ENCODE measurements at places on chromosomes 3 and 15.

DNA sequence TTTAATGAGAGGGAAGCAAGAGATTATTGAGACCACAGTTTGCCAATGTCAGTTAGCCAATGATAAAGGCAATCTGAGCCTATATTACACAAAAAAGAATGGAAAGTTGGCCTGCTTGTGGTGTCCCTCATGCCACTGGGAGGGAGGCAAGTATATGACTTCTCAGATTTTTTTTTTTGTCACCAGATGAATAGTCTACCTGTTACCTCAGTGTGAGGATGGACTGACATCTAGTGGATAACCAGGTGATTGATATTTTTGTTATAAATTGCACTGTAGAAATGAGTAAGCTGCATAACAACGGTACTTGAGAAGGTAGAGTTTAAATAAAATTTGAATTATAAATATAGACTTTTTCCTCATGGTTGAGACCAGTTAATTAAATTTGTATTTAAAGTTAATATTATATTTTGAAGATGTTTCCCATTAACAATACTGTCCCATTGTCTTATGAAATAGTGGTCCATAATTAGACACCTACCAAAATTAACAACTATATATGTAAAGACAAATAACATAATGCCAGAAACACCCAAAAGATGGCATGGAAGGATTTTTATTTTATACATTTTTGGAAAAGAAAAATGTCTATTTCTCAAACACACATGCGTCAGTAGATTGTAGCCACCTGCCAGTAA lies 237.8 kb upstream of the GADL1 start:
- no peak for DNase-seq

GRCh38 chr15:31228980-31229826 lies 97.4 kb upstream of the KLF13 start:
- no peak for DNase-seq

- DNase-seq = no peak
Measured at GRCh38 chr15:26521130-26521529, 251.7 kb downstream of the GABRB3 start.

GRCh38 chr15:100707229-100707628 lies 104.8 kb downstream of the ASB7 start:
- DNase-seq = no peak

GRCh38 chr3:106288781-106289180 lies 420.0 kb upstream of the CBLB start:
- DNase-seq = no peak

GRCh38 chr3:184652465-184652864 lies 59.4 kb downstream of the MAGEF1 start:
- DNase-seq = no peak

DNA sequence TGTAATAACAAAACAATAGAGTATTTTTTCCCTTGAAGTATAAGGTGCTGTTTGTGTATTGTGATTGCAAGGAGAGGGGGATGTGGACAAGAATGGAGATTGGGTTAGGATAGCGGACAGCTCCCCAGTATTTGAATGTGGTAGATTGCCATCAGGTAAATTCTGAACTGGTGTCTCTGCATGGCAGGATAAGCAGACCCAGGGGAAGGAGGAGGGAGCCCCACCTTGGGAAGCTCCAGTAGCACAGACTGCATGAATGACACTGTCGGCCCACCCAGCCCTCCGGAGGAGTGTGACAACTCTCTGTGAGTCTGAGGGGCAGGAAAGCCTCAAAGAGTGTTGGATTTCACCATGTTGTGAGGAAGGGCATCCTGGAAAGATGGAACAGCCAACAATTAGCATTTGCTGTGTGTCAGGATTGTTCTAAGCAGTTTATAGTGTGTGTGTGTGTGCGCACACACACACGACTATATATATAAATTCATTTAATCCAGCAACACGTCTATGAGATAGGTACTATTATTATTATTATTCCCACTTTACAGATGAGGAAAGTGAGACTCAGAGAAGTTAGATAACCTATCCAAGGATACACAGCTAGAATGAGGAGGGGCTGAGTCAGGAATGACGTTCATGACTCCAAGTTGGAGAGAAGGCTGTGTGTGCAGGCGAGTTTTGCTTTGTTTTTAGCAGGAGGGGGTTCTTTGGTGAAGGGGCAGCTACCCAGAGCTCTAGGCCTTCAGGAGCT lies 63.4 kb upstream of the LCTL start:
- DNase-seq = no peak

GRCh38 chr3:143831994-143832393 lies 16.3 kb downstream of the SLC9A9 start:
- DNase-seq = no peak

DNA sequence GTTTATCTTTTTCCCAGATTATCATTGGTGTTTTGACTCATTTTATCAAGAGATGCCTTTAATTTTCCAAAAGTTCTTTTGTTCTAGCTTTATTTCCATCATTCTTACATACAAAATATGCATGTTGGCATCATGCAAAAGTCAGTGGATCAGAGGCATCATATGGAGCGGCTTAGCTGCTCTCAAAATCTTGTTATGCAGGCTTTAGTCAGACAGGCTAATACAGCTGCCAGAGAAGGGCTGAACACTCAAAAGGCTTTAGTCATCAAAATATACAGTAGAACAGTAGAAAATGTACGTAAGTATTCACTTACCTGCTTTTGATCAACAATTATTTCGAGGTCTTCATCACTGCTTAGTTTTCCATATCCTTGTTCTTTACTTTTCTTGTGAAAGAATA lies 65.5 kb downstream of the PEX5L start:
- no peak for DNase-seq
